Thymus (tissue), 14 donors: ENCODE measurements at places on chromosomes 5 and 9.

- no peak for DNase-seq
These were observed 242.6 kb downstream of the DRD1 start for GRCh38 chr5:175201393-175201792.

DNA sequence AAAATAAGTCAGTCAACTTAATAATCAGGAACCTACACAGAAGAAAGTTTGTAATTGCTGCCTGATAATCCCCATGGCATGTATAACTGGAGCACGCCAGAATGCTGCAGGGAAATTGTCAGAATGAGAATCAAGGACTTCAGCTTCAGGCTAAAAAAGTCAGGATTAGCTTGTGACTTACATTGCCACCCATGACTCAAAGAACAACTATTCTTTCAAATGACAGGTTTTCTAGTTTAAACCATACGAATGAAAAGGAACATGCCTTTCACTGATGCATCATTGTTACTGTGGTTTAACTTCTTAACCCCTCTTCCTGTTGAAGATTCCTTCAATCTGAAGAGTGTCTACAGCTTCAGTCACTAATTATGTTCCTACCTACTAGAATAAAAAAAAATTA lies 112.4 kb downstream of the ISL1 start:
- DNase-seq: no peak

- no peak for DNase-seq
These were observed 28.2 kb upstream of the CPLX2 start for GRCh38 chr5:175842951-175843793.

- no peak for DNase-seq
These were observed 9.5 kb downstream of the FBXO10 start for GRCh38 chr9:37566716-37567115.

DNA sequence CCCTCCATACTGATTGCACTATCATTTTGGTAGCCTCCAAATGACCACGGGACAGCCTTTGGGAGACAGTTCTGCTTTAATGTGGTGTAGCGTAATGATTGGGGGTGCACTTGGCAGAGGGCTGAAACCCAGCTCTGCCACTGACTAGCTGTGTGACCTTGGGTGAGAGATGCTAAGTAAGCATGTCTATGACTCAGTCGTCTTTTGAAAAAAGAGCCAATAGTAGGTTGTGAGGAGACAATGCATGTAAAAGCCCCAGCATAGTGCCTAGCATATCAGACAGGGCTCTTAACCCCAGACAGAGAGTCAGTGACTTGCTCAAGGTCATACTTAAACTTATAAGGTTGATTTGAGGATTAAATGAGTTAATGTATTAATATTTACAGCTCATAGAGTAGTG lies 18.0 kb upstream of the CXCL14 start:
- DNase-seq: no peak

GRCh38 chr5:116546033-116546742 lies 28.4 kb downstream of the SEMA6A start:
- no peak for DNase-seq

- DNase-seq: peak; percentile 10
These were observed 175.8 kb upstream of the CHD1 start for GRCh38 chr5:99104538-99105132.

- DNase-seq: no peak
These were observed 13.0 kb downstream of the RXRA start for GRCh38 chr9:134339183-134339806.

DNA sequence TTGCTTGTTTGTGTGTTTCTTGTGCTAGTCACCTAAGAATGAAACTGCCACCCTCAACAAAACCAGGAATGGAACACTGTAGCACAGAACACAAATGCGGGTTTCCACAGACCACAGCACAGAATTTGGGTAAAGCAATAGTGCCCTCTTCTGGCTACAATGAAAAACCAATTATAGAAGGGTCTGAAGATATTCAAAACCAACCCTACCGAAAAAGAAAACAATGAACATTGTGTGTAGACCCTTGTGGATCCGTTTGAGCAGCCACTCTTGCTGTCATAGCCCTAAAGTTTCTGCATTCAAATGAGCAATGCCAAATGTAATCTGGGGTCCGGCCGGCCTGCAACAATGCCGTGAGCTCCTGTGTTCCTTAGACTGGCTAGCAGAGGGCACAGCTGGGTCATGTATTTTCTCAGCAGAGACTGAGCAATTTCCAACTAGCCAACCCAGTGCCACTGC lies 8.3 kb upstream of the ENC1 start:
- peak; percentile 68 for DNase-seq
